Trophoblast cell (in vitro differentiated cells and primary cell): ENCODE measurements at places on chromosomes 12 and 14.

GRCh38 chr14:60164712-60165546, at the start of gene DHRS7:
Gene DHRS7, minus strand, starts transcription at chr14:60165398. Its CDS starts 89 bp downstream, at chr14:60165309.
- peak; percentile 89 for DNase-seq

DNA sequence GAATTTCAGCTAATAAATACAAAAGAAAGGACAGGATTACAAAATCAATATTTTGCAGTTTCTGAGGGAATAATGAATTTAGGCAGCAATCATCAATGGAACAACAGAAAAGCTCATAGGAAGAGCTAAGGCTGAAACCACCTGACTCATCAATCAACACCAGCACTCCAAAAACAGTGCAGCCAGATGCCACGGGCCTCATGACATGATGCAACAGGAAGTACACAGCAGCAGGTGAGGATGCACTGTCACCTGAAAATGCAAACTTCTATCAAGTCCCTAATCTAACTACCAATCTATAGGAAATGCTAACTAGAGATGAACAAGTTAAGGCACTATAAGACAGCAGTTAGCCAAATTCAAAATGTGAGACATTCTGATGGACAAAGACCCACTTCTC, 21.7 kb downstream of the GNS start:
- peak; percentile 21 for DNase-seq

DNA sequence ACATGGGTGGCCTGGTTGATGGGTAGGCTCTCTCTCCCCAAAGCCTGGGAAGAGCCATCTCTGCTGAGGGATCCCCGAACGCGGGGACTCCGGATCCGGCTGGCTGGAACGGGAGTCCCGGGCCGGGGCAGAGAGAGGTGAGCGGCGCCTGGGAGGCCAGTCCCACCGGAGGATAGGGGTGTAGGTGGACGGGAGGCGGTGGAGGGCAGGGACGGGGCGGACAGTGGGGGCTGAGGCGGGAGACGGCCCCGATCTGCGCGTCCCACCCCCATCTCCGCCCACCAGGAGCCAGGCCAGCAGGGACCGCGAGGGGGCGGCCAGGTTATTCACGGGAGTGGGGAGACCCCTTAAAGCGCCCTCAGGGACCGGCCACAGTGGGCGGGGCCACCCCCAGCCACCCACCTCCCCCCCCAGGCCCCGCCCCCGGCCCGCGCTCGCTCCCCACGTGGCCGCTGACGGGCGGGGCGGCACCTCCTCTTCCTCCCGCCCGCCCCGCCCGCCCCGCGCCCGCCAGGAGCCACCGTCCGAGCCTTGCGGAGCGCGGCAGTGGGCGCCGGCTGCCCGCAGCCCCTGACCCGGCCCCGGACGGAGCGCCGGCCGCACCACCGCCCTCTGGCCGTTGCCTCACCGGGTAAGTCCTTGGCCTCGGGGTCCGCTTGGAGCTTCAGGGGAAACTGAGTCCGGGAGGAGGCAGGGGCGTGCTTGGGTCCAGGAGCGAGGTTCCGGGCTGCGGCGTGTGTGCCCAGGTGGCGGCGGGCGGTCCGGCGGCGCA, at the start of gene INF2:
TSS of gene INF2 (plus strand) at position 510 of the 772 bp plus-strand sequence. CDS start 11,748 bp downstream, outside the sequence.
- DNase-seq: peak; percentile 73

GRCh38 chr12:5912011-5912410, 33.0 kb downstream of the ANO2 start:
- DNase-seq: no peak

DNA sequence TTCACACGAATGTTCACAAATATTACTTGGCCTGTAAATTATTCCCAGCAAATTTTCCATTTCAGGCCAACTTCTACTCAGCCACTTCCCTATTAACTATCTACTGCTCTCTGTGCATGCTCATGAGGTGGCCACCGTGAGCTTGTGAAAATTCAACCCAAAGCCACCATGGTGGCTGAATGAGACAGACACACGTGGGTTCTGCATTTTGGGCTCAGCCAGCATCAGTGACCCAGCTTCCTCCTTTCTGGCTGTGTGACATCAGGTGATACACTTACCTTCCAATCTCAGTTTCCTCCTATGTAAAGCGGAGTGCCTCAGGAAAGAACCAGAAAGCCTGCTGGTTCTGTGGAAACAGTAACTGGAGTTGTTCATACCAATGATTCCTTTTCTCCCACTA, 175.8 kb downstream of the FOXN3 start:
- no peak for DNase-seq

DNA sequence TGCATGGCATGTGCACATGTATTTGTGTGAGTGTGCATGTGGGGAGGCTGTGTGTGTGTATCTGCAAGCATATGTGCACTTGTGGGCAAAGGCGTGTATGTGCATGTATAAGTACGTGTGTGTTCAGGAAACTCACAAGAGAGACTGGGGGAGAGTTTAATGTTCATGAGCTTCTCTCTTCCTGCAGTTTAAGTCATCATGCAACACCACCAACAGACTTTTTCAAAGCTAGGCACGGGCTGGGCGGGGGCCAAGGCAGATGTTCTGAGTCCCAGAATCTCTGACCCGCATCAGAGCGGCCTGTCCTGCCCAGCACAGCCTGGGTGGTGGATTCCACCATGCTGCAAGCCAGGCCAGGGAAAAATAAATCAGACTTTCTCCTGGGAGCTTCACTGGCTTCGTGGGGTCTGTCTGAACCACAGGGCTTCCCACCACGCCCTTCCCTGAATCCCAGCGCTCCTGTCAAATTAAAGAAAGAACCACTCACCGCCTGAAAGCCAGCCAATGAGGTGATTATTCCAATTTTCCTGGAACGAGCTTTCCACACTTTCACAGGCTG, 75.7 kb downstream of the PITPNM2 start:
- peak; percentile 70 for DNase-seq

DNA sequence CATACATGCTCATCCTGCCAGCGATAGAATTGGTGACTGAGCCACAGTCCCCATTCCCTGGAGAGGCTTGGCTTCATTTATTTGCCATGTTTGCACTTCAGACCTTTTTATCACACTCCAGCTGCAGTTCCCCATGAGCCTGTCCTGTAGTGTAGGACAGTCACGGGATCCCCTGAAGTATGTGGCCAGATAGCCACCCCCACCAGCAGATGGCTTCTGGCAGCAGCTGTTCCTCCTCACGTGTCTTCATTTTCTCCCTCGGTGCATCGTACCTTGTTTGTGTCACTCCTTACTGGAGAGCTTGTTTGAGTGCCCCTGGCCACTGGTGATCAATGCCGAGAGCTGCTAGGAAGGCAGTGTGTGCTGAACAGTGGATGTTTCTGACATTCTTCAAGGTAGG, 40.2 kb downstream of the UBE3B start:
- DNase-seq: no peak

GRCh38 chr12:116141110-116141832, 136.2 kb downstream of the MED13L start:
- DNase-seq: no peak

DNA sequence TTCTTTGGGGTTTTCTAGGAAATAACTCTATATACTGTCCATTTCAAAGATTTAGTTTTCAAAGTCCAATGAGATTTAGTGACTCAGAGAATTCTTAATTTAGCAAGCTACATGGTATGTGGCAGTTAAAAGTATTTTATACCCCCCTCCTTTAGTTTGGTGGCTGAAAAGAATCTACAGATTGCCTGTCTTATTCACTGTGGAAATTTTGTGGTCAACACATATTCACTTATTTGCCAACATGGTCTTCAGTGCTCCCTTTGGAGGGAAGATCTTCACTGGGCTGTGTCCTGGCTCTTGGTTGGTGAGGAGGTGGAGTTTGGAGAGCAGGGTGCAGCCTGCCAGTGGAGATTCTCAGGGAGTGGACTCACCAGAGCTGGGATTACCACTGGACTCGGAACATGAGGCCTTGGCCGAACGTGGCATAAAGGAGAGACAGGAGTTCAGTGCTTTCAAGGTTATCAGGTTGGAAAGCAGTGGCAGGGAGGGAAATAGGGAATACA, 39.8 kb downstream of the SAMD4A start:
- no peak for DNase-seq

DNA sequence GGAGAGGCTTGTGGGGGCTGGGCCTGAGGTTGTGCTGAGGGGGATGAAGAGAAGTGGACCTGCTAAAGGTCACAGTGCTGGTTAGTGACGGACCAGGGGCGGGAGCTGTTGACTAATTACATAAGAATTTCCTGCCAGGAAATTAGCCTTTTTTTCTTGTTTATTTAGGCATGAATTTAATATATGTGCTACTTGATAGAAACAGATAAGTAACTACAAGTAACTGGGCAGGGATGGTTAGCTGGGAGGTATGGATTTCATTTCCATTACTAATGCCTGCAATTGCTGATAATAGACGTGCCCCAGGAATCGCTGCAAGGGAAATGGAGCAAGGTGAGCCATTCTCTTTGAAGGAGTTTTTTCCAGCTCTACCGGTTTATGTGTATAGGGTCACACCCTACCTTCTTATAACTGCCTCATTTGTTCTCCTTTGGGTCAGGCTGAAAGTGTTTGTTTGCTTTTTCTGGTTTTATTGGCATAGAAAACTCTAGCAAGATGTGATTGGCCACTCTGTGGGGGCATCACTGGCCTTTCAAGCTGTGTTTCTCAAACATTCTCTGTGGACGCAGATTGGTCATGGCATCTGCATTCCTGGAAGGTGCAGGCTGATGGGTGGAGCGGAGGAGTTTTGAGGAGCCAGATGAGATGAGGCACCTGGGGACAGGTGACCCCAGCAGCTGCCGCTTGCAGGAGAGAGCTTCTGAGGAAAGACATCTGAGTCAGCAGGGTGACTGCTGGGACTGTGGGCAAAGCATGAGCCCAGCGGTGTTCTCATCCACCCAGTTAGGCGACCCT, 19.0 kb upstream of the GPRC5A start:
- DNase-seq: peak; percentile 99

DNA sequence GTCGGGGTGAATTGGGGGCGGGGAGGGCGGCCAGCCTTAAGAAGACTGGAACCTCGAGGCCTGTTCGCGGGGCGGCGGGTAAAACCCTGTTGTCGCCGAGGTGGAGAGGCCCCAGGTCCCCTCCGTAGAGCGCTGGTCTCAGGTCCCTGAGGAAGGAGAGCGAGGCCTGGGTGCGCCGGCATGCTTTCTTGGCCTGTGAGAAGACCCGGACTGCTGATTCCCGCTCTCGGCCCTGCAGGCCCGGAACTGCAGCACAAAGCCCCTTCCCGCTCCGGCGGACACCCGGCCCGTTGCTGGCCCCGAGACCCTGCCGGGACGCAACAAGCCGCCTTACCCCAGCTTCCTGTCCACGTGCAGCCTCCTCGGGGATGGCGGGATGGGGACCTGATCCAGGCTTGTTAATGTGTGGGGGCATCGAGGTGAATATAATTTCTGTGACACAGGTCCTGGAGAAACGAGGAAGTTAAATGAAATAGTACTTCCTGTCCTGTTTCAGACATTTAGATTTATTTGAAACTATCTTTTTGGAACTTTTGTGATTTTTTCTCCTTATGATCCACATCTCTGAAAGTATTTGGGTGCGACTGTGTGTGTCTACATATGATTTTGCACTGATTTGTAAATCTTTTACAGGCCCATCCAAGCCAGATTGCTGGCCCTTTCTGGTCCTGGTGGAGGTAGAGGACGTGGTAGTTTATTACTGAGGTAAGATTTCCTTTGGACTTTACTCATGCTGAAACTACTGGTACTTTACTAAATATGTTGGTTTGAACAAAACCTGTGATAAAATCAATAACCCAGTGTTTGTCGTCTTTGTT, 600 bp downstream of the PNN start:
- DNase-seq: peak; percentile 40

GRCh38 chr12:124921200-124922031, 7.0 kb upstream of the UBC start:
- DNase-seq: peak; percentile 52

DNA sequence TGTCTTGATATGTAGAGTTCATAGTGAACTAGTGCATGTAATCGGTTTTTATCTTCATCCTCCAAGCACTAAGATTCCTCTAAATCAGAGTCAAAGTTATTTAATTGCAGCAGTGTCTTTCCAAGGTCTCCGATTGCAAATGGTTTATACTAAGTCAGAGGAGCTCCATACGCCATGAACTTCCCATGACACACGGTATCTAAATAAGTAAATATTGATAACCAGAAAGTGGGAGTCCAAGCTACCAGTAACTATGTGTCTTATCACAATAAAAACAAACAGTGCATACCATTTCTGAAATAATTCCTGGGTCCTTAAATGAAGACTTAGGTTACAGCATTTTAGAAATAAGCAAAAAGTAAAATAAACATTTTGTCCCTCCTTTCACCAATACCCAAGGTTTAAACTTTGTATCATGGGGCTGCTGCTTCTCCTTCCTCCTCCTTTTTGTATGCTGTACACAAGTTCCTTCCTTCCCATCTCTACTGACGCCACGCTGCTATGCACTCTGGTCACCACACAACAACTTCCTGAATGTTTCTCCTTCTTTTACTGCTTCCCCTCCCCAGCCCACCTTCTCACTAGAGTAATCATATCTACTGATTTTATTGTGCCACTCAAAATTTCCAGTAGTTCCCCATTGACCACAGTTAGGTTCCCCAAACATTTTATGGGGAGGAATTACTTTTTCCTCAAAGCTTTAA, 10.7 kb downstream of the NR1H4 start:
- DNase-seq: no peak

GRCh38 chr14:95133282-95133681, 24.0 kb downstream of the DICER1 start:
- DNase-seq: no peak

DNA sequence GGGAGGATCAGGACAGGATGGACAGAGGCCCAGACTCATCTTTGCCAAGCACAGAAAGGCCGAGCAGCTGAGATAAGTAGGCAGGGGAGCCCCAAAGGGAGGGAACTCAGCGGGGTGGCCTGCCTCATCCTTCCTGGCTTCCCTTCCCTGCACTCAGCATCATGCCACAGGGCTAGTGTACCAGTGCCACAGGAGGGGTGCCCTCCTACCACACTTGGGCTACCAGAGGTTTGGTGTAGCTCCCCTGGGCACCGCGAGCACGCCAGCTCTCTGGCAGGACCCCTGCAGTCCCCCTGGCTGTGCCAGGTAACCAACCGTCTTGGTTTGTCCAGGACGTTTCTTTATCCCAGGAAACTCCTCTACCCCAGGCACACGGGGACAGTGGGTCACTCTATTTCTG, 123.5 kb downstream of the ESRRB start:
- DNase-seq: no peak

GRCh38 chr14:68625366-68626090, 167.3 kb downstream of the ZFP36L1 start:
- no peak for DNase-seq

- no peak for DNase-seq
Measured at GRCh38 chr14:50058113-50058512, 58.3 kb downstream of the VCPKMT start.

DNA sequence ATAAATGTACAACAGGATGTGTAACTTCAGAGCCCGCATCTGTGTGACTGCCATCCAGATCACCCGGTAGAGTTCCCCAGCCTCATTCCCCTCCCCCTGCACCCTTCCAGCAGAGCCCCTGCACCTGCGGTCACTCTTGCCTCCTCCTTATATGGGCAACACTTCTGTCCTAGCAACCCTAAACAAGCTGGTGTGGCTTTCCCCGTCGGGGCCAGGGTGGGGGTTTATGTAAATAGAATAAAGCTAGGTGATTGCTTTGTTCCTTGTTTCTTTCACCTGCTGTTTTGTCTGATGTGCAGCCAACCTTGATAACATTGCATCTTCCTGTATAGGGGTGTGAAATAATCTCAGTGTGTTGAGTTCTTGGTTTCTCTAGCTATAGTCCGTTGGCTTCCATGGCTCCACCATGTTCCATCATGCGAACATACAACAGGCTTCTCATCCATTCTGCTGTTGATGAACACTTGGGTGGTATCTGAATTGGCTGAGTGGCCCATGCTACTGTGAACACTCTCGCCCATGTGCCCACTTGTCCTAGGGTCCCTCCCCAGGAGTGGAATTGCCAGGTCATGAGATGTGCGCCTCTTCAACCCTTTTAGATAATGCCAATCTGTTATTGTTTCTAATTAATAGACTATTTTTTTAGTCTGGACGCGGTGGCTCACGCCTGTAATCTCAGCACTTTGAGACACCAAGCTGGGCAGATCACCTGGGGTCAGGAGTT, 102.2 kb downstream of the KIF26A start:
- no peak for DNase-seq
